ENCODE measurements at places on chromosomes 13 and 19. TPM values are rescaled to one million over a fixed set of nuclear protein-coding genes. Genes with fewer than 3 reads are reported as not detected.

The ZNF497 gene
- total RNA-seq, result 1.1 TPM

The PSG1 gene
- 1.4 TPM for total RNA-seq

The GNA15 gene
- 0.40 TPM for total RNA-seq

The LHB gene
- total RNA-seq, result not detected

The WDR62 gene
- total RNA-seq, result 23.6 TPM

The LAIR1 gene
- total RNA-seq, result not detected

The LMTK3 gene
- 0.06 TPM for total RNA-seq

The KLK5 gene
- total RNA-seq, result not detected

The TSSK6 gene
- total RNA-seq, result 2.4 TPM

The ZSCAN22 gene
- 2.6 TPM for total RNA-seq

The DZIP1 gene
- total RNA-seq, result 34.9 TPM

The ARRDC5 gene
- total RNA-seq, result not detected

The CATSPERD gene
- not detected for total RNA-seq

The RASGRP4 gene
- not detected for total RNA-seq

The FCAR gene
- total RNA-seq, result not detected

Measured in LHCN-M2 (cell line).